ENCODE measurements at places on chromosomes 7 and 10. TPM values are rescaled to one million over a fixed set of nuclear protein-coding genes. Genes with fewer than 3 reads are reported as not detected.
A peak's percentile ranks its signal among the peaks of the same experiment; 100 is the strongest.

Gene GPR141
- not detected for total RNA-seq

DNA sequence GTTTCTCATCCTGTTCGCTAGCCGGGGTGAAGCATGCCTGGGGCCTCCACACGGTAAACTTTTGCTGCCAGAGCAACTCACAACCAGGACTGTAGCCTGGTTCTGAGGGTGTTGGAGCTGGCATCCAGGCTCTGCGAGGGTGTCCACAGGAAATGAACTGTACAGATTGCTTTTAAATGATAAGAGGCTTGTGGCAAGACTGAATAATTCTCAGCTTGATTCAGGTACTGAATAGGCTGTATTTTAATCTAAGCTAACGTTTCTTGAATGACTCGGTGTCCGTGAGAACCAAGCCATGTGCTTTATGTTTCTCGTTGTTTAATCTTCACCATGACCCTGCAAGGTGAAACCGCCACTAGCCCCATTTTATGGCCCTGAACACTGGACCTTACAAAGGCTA is 49.3 kb downstream of the EEPD1 start:
- DNase-seq: no peak

DNA sequence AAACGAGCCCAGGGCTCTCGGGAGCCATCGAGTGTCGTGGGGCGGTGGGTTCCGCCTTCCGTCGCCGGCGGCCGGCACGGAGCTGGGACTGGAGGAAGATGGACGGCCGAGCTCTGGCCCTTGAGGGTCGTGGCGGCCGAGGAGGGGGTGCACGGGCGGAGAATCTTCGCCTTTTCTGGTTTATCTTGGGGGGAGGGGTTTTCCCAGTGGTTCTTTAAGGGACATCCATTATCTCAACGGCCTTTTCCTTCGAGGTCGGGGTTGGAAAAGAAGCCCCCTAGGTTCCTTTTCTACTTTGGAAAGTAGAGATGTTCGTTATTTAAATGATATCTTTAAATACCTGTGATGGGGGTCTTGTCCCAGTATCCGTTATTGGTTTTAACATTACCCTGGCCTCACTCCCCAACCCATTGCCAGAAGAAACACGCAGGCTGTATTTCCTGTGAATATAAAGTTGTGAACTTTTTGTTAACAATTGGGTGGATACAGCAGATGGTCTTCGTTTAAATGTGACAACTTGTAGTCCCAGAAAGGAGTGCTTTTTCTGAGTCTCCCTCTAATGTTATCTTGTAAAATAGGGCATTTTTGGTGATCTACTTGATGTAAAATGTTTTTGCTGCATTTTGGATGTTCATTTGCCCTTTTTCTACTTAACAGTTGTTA is 765 bp downstream of the CCAR1 start:
- DNase-seq: peak; percentile 22

- no peak for DNase-seq
Measured at GRCh38 chr7:4166340-4166739, 515.8 kb upstream of the FOXK1 start.
